ENCODE measurements at places on chromosomes 1 and 21.
A peak's percentile ranks its signal among the peaks of the same experiment; 100 is the strongest.

- no peak for DNase-seq
These were observed 107.8 kb downstream of the NGF start for GRCh38 chr1:115230281-115230680.

DNA sequence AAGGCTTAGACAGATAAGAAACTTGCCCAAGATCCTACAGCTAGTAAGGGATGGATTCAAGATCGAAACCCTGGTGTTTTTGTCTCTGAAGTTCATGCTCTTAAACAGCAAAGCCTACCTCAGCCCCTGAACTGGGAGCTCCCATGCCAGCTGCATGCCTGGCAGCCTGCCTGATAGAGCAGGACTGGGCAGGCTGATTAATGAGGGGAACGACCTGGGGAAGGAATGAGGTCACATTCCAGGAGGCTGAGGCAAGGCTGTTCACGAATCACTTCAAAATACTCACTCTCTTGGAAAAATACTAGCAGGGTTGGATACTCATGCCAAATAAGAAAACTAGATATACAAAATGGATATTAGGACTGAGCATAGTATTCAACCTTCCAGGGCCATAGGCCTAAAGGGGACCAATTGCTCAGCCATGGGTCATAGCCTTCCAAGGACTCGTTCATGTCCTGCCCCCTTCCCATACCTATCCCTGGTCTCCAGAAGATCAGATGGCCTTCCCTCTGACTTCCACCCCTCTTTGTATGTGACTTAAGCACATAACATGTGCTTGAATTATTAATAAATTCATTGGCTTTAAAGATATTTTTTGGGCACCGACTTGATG, 15.6 kb upstream of the TACSTD2 start:
- no peak for DNase-seq

GRCh38 chr1:204151552-204152309, at the start of gene ETNK2:
Gene ETNK2, minus strand, starts transcription at chr1:204152044. Its CDS starts 192 bp downstream, at chr1:204151852.
- DNase-seq, result peak; percentile 53

DNA sequence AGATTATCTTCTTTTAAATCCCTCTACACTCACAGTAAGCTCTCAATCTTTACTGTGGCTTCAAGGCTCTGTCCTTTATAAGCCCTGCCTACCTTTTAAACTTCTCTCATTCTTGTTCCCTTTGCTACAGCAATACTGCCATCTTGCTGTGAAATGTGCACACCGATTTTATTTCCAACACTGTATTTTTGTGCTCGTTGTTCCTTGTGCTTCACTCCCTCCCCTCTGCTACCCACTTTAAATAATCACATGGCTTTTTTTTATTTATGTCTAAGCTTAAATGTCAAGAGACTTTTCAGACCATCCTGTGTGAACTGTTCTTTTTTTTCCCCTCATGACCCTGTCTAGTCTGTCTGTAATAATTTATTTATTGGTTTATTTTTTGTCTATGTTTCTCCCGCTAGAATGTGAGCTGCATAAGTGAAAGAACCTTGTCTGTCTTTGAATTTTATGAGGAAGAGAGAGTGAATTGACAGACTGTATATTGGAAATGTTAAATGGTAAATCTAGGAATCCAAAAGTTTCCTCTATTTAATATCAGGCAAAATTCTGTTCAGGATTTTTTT, 45.7 kb downstream of the ABCD3 start:
- DNase-seq, result no peak

- no peak for DNase-seq
These were observed 262.5 kb upstream of the B3GALT2 start for GRCh38 chr1:193448682-193449461.

DNA sequence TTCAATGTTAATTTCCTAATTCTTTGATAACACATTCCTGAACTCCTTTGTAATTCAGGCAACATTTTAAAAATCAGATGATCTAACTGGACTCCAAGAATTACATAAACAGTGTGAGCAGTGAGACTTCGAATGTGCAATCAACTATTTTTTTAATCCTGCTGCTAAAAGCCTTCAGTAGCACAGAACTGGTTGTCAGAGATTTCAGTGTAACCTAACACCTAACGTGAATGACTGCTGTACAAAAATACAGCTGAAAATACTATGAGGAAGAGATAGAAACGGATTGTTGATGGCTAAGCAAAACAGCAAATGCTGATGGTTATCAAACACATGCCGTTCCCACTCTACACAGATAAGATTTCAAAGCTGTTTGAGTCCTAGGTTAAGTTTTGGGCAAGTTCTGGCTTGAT, 46.1 kb downstream of the APP start:
- DNase-seq, result no peak

GRCh38 chr1:16720351-16721223, 19.7 kb upstream of the RNU1-4 start:
- no peak for DNase-seq

- DNase-seq, result no peak
These were observed 26.7 kb upstream of the LDLRAP1 start for GRCh38 chr1:25516686-25517085.

DNA sequence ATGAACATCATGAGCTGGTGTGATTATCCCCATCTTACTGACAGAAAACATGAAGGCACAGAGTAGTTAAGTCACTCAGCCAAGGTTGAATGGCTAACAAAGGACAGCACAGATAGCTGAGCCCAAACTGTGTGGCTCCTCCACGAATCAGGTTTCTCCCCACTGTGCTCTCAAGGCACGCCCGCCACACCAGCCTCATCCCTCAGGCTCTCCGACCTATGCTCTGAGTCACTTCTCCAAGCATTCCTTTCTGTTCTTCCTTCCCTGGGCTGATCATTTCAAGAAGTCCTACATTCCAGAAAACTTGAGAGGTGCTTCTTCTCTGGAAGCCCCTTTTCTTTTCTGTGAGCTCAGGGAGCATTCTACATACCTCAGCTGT, 25.3 kb upstream of the SDC3 start:
- DNase-seq, result no peak

DNA sequence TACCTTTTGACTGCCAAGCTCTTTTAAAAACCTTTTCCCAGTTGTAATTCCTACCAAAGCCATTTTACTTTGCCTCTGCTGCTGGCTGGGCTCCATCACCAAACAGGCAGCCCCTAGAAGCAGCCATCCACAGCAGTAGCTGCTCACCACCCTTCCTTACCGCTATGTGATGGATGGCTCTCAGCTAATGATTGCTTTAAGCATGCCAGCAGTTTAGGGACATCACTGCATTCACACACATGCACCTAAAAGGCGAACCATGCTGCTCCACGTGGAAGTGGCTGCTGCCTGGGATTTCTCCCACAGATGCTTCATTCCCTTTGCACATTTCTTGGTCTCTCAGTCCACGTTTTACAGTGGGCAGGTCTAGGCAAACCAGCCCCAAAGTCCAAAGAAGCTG, 46.3 kb upstream of the PDE9A start:
- no peak for DNase-seq

- DNase-seq, result no peak
These were observed 205.3 kb downstream of the TM2D1 start for GRCh38 chr1:61519631-61520030.

GRCh38 chr1:107976836-107977235, 11.9 kb upstream of the VAV3 start:
- DNase-seq, result no peak

GRCh38 chr1:82598337-82598736, 797.6 kb downstream of the ADGRL2 start:
- DNase-seq, result no peak

- DNase-seq, result no peak
These were observed 72.0 kb downstream of the SYT6 start for GRCh38 chr1:114081437-114082303.

DNA sequence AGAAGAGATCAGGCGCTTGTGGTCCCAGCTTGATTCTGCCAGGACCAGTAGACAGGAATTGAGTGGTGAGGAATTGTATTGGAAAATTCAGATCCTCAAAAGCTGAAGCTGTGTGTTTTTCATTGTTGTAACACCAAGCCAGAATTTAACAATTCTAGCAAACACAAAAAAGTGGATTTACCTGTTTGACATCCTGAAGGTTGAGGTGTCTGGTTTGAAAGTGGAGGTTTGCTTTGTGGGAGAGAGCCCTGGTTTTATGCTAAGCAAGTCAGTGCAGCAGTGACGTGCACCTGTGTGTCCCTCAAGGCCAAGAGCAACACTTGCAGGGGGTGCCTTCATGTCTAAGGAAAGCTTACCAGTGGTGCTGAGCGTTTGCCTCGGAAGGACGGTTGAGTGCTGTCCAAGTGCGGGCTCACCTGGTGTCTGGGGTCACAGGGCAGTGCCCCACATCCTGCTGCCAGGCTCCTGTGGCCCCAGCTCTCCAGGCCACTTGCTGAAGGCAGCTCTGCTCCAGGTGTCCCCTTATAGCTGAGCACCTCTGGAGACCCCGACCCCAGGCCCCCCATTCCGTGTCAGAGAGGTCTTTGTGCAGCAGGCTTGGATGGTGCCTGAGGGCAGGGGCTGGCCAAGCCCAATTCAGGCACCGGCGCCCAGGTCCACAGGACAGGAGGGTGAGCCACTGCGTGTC, 27.7 kb downstream of the PCNT start:
- DNase-seq, result no peak

DNA sequence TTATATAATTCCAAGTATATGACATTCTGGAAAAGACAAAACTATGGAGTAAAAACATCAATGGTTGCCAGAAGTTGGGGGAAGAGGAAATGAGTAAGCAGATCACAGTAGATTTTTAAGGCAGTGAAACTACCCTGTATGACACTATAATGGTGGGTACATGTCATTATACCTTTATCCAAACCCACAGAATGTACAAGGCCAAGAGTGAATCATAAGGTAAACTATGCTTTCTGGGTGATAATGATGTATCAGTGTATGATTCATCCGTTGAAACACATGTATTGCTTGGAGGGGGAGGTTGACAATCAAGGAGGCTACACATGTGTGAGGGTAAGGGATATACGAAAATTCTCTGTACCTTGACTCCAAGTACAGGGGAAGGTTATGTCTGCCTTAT, 862.7 kb downstream of the PLA2G4A start:
- no peak for DNase-seq

DNA sequence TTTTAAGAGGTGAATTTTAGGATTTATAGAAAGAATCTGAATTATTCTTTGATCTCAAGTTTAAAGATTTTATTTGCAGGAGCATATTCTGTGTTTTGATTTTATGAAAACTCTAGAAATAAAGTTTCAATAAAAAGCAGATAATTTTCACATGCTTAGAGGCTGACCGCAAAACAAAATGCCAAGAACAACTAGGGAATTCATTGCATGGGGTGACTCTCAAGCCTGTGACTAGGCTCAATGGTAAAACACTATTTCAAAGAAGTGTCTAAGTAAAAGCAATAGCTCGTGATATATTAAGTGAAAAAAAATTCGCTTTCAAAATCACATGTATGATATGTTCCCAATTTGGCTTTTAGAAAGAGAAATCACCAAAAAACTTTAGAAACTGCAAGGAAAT, 49.6 kb downstream of the RPL5 start:
- no peak for DNase-seq

DNA sequence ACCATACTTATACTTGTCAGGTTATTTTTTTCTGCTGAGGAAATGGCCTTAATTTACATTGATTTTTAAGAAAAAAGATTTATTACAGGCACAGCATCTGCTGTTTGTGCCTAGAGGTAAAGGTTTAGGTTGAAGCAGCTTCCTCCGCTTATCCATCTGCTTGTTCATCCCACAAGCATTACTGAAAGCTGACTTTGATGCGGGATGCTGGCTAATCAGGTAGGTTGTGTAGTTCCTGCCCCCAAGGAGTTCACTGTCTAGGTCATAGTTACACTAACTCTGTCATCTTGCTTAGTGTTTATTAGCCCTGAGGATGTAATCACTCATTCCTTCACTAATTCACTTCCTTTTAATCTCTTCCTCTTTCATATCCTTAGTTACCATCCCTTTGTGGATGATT, 377.7 kb upstream of the KAZN start:
- DNase-seq, result no peak

DNA sequence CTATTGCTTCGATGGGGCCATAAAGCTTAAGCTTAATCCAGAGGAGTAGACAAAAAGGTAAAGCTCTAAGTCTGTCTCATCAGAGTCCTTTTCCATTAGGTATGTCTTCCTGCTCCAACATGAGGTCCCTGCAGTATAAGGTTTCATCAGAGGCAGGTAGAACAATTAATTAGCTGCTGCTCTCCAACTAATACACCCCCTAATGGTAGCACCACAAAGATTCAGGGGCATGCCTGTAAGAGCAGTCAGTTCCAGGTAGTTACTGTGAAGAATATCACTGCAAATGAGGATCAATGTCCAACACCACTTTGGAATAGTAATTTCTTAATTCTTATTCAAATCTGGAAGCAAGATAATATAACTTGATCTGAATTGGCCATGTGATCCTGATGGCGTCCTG, 160.3 kb upstream of the ESRRG start:
- no peak for DNase-seq

DNA sequence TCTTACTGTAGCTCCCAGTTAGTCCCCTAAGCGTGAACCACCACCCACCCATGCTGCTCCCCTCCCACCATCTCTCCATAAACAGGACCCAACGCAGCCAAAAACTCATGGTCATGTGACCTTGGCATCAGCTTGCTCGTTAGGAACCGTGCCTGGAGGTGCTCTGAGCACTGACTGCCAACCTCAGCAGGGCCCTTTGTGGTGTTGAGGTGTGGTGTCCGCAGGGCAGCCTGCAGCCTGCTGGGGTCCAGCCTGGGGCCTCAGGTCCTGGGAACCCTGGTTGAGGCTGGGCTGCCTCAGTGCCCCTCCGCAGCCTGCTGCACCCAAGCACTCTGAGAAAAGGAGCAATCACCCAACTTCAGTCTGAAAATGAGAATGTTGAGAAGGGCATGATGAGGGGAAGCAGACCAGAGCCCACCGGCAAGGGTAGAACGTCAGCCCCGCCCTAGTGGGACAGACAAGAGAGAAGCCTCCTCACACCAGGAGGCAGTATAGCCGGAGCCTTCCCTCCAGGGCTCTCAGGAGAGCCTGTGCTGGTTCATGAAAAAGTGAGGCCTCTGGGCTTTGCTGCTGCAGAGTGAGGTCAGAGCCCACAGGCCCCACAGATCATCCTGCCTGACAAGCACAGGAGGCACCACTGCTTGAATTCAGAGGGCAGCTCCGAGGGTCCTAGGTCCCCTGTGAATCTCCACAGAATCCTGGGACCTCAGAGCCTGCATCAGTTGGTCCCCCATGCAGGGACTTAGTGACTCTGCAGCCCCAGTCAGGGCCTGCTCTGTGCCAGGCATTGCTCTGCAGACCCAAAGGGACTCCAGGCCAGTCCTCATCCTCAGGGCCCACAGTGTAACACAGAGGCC, 4.9 kb upstream of the COL6A2 start:
- no peak for DNase-seq

Measured in GM12891 (cell line).